ENCODE measurements at places on chromosomes 7 and 10.

DNA sequence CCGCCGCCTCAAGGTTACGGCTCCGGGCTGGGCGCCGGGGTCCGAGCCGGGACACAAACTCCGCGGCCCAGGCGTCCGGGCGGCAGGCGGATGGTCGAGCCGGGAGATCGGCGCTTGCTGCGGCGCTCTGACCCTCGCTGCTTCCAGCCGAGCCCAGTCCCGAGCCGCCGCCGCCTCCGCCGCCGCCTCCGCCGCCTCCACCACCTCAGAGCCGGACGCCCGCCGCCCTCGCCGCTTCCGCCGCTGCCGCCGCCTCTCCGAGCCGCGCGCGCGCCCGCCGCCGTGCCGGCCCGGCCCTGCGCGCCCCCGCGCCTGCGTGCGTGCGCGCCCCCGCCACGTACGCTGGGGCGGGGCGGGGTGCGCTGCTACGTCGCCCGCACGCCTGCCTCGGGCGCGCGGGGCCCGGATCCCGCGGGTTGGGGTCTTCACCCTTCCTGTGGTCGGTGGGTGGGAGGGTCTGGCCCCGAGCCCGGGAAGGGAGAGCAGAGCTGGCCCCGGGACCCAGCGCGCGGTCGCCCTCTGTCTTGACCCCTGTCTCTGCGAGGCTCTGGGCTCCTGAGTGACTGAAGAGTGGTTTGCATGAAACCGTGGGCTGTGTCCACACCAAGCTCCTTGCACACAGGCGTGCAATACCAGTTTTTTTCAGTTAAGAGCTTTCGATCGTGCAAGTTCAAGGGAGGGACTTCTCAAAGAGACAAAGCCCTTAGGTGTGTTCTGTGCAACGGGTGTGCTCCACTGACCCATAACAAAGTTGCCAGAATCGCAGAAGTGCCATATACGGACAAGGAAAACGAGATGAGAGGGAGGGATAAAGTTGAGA lies at the start of gene SMURF1:
Gene SMURF1, minus strand, starts transcription at position 256 of the 820 bp plus-strand sequence. CDS start 328 bp downstream, outside the sequence.
- peak; percentile 52 for DNase-seq

DNA sequence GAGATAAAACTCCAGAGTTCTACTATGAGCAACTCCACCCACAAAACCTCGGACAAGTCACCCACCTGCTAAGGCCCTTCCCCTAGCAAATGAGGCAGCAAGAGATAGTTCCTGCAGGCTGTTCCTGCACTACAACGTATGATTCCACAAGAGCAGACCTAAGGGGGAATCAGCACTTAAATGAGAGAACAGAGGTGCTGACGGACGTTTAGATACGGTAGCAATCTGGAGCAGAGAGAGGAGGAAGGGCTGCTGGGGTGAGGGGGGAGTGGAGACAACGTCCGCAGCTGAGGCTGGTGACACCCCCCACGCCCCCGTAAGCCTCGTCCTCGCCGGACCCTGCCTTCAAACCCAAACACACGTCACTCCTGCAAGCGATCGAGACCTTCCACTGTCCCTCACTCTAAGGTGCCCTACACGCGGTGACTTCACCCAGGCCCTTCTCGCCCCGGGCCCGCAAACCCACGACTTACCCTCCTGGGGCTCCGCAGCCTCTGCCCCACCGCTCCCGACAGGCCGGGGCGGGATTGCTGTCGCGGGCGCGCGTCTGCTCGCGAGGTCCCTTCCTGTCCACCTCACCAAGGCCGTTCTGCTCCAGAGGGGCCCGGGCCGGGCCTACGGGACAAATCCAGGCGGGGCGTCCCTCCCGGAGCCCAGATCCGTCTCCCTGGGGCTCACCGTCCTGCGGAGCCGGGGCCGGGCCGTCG lies 635 bp downstream of the ZNF12 start:
- peak; percentile 11 for DNase-seq

DNA sequence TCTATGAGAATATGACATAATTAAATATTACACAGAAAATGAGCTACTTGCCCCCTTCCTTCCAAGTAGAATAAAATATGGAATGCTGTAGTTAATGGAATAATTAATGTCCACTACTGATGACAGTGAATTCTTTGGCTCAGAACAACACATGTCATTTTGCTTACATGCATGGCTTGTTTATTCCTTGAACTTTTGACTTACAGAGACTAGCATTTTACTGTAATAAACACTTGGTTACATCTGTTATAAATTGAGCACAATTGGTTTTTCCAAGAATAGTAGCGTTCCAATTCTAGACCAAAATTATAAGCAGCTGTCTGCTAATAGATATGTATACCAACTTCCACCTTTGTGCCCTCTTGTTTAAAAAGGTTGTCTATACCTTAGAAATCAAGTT lies 286.7 kb downstream of the OTUD1 start:
- DNase-seq: no peak

DNA sequence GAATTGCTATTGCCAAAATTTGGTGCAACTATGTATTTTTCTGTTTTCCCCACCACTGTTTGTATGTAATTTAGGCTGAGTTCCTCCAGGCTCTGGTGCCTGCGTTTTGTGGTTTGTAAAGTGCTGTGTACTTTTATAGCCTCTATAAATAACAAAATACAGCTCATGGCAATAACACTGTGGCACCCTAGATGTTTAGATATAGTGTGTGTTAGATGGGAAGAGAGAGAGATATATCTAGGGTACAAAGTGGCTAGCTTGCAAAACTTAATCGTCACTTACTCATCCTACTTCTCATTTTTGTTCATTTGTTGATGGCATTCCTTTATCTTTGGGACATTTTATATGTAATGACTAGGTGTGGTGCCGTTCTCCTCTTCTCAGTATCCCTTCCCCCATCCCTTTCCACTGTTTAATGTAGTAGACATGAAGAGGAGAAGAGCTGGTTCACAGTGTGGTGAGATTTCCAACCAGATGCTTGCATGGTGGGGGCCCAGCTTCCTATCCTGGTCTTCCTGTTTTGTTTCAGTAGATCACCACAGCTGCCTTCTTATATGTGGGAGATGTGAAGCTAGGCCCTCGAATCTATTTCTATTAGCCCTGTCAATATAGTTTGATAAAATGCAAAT lies 115.0 kb downstream of the SND1 start:
- no peak for DNase-seq

DNA sequence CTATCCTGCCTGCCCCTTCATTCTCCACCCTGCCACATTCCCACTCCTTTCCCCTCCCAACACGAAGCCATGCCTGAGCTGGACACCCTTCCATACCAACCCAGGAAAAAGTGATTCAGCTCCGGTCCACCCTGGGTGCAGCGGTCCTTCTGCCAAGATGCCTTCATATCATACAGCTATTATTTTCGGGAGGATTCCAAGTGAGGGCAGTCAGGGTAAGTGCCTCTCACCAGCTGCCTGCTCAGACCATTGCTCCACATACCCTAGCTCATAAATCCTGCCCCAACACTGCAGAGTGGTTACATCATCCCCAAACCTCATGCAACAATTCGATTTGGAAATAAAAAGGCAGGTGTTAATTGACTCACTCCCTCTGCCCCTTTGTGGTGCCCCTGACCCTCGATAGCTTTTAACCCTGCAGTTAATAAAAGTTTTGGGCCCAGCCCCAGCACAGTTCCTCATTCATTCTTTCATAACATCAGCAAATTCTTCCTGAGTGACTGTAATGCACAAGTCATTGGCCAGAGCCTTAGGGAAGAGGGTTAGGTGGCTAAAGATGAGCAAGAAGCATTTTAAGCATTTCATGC lies 42.6 kb downstream of the ZNF503 start:
- no peak for DNase-seq

DNA sequence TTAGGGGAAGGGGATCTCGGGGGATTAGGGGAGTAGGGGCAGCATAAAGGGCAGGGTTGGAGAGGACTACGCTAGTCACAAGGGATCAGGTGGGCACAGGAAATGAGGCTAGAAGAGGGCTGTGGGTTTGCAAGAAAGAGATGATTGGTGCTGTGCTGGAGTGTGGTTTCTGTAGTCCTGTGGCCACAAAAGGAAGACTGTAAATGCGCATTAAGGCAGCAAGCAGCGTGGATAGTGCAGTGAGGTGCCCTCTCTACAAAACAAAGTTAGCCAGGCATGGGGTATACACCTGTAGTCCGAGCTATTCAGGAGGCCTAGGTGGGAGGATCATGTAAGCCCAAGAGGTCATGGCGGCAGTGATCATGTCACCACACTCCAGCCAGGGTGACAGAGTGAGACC lies 212.1 kb downstream of the MLLT10 start:
- DNase-seq: no peak

- no peak for DNase-seq
Measured at GRCh38 chr10:86105640-86106039, 261.0 kb downstream of the GRID1 start.

DNA sequence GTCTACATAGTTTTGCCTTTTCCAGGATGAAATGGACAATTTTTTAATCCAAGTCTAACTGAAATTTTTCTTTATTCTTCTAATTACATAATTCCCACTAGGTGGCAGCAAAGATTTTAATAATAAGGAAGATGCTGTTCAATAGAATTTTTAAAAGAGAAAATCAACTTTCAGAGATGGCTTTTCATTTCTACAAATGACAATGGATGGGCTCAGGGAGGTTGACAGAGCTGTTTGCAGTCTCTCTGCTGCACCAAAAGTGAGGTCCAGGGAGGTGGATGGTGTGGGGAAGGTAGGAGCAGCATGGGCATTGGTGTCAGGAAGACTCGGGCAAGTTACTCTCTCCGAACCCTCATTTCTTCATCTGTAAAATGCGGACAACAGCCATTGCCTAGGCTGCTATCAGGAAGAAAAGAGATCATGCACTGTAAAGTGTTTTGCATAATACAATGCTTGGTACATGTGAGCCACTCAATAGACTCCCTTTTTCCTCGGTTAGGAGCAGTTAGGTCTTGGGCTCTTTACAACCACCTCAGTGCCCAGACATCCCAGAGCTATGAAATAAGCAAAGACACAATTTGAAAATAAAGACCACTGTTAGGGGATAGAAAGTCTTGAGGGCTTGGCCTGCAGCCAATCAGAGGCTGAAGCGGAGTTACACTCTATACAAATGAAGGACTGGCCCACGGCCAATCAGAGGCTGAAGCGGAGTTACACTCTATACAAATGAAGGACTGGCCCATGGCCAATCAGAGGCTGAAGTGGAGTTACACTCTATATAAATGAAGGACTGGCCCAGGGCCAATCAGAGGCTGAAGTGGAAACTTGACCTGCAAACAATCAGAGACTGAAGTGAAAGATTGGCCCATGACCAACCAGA lies 107.1 kb downstream of the ABLIM1 start:
- DNase-seq: no peak

- no peak for DNase-seq
Measured at GRCh38 chr7:30027065-30027456, 559 bp upstream of the FKBP14 start.

DNA sequence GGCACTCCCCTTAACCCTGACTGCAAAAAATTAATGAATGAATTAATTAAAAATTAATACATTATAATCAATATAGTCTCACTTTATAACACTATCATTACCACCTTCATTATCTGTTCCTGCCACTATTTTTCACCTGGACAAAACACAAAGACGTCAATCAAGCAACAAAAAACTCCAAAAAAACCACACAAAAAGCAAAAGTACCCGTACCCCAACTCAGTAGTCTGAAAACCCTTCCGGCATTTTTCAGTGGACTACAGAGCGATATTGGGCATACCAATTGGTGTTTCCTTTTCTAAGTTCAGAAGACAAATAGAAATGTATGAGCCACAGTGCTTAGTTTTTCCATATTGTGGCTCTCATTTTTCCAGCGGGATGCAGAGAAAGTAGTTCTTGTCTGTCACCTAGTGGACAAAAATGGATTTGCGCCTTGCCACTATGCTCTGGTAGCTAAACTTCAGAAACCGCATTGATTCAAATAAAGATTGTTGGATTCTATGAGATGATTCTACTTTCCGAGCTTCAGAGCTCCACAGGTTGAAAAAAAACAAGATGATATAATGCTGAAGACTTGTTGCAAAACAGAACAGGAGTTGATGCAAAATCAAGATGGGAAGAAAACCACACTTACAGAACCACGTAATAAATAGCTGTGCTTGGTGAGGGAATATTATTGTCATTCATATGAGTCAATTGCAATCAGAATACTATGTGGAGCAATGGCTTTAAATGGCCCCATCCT lies 50.6 kb upstream of the ITGB1 start:
- DNase-seq: peak; percentile 46

- no peak for DNase-seq
Measured at GRCh38 chr7:33904681-33905388, 504 bp upstream of the BMPER start.

GRCh38 chr7:120241973-120242372 lies 31.0 kb upstream of the KCND2 start:
- no peak for DNase-seq

- no peak for DNase-seq
Measured at GRCh38 chr10:27344568-27345454, 104.2 kb upstream of the ACBD5 start.

DNA sequence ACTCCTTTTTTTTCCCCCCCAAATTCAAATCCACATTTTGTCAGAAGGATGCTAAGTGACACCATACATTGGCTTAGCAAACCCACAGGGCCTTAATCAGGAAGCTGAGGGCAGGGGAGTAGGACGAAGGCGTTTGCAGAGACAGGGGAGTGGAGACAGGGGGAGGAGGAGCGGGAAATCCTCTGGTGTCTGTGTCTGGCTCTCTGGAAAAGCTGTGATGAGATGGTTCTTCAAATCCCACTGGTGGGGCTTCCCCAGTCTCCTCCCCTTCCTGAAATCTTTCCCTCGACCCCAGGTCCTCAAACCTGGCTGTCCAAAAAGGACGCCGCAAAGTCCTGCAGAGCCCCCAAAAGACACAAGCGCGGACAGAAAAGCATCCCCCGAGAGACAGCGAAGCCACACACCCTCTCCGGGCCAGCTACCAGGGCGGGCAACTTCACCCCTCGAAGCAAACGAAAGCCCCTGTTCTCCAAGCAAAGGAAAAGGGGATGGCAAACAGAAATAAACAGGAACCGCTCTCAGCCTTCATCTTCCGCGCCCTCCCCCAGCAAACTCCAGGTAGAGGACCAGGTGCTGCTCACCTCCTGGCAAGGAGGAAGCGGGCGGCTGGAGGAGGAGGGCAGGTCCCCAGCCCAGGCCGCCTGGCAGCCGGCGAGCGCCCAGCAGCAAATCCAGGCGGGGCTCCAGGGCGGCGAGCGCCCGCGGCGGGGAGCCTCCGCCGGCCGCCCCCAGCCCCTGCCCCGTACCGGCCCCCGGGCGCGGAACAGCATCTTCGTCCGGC lies 520 bp downstream of the ELAPOR2 start:
- no peak for DNase-seq

GRCh38 chr10:117411479-117412399 lies 36.5 kb upstream of the PDZD8 start:
- DNase-seq: no peak

Data from stimulated activated CD8-positive, alpha-beta memory T cell treated with anti-CD3 and anti-CD28 coated beads, Interleukin-2, amount 100 ng/mL, for 1 hour (primary cell).